ENCODE measurements at places on chromosomes 1 and 21. TPM values are rescaled to one million over a fixed set of nuclear protein-coding genes. Genes with fewer than 3 reads are reported as not detected.

Gene FMN2
- polyA plus RNA-seq = 0.37 TPM

Gene PRKAA2
- polyA plus RNA-seq = 0.67 TPM

Gene ZMYM4
- polyA plus RNA-seq = 5.9 TPM

Gene MMP23B
- 3.4 TPM for polyA plus RNA-seq

Gene FNBP1L
- polyA plus RNA-seq = 13.6 TPM
